ENCODE measurements at places on chromosomes 5 and 9. TPM values are rescaled to one million over a fixed set of nuclear protein-coding genes. Genes with fewer than 3 reads are reported as not detected.

UNC5A gene
- total RNA-seq, result not detected

FGFR4 gene
- 7.4 TPM for total RNA-seq

CTSL gene
- total RNA-seq, result 290 TPM

TTC39B gene
- total RNA-seq, result 11.3 TPM

GDNF gene
- 0.81 TPM for total RNA-seq

ANP32B gene
- 41.0 TPM for total RNA-seq

LCN15 gene
- total RNA-seq, result not detected

ABITRAM gene
- total RNA-seq, result 7.1 TPM

TXNDC8 gene
- not detected for total RNA-seq

C9orf153 gene
- total RNA-seq, result not detected

CLIC3 gene
- total RNA-seq, result 2.2 TPM

CAVIN4 gene
- 1.3 TPM for total RNA-seq

GPR21 gene
- 4.2 TPM for total RNA-seq

NUTM2G gene
- not detected for total RNA-seq

TGFBI gene
- 105 TPM for total RNA-seq

C9orf50 gene
- total RNA-seq, result 0.27 TPM

AIF1L gene
- 22.1 TPM for total RNA-seq

CCDC152 gene
- 0.92 TPM for total RNA-seq

TLX3 gene
- total RNA-seq, result not detected

RNF183 gene
- not detected for total RNA-seq

DMRT3 gene
- not detected for total RNA-seq

LIFR gene
- total RNA-seq, result 65.4 TPM

CPLANE1 gene
- total RNA-seq, result 18.2 TPM

SCGB3A2 gene
- total RNA-seq, result not detected

WDR31 gene
- total RNA-seq, result 2.8 TPM

MBLAC2 gene
- total RNA-seq, result 2.3 TPM

BTNL8 gene
- total RNA-seq, result 0.81 TPM

IQGAP2 gene
- total RNA-seq, result 29.5 TPM

PCDHGA5 gene
- total RNA-seq, result 3.6 TPM

CDK9 gene
- total RNA-seq, result 92.8 TPM

INSL4 gene
- not detected for total RNA-seq

GADD45G gene
- 98.1 TPM for total RNA-seq

PCDHGB7 gene
- 12.3 TPM for total RNA-seq

MLANA gene
- not detected for total RNA-seq

OTP gene
- total RNA-seq, result not detected

FIBCD1 gene
- total RNA-seq, result 1.7 TPM

FAM163B gene
- not detected for total RNA-seq

ADAMTS2 gene
- 14.8 TPM for total RNA-seq

Measured in gastroesophageal sphincter (tissue), 4 donors.